Stimulated activated CD8-positive, alpha-beta memory T cell treated with anti-CD3 and anti-CD28 coated beads, Interleukin-7, amount 100 ng/mL, for 48 hours (primary cell): ENCODE measurements at places on chromosomes 1 and 21.

DNA sequence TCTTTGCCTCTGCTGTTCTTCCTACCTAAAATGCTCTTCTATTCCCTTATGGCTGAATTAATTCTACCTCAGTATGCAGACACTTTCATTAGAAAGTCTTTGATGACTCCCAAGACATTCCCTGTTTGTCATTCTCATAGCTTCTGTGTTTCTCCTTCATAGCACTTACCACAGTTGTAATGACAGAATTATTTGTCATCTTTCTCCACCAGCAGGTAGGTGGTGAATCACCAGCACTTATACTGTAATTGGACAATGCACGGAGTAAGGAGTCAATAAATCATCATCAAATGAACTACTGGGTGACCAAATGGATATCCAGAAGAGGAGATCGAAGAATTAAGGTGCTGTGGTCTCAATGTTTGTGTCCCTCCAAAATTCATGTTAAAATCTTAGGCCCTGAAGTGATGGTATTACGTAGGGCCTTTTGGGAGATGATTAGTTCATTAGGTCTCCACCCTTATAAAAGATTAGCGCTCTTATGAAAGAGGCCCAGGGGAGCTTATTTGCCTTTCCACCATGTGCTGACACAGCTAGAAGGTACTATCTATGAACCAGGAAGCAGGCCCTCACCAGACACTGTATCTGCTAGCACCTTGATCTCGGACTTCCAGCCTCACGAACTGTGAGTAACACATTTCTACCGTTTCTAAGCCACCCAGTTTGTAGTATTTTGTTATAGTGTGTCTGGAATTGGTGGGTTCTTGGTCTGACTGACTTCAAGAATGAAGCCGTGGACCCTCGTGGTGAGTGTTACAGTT lies 2.4 kb upstream of the CCT8 start:
- DNase-seq, result no peak

GRCh38 chr21:31278511-31279130 lies 65.4 kb downstream of the TIAM1 start:
- no peak for DNase-seq

- DNase-seq, result no peak
Measured at GRCh38 chr1:150764617-150765101, 919 bp downstream of the CTSS start.

DNA sequence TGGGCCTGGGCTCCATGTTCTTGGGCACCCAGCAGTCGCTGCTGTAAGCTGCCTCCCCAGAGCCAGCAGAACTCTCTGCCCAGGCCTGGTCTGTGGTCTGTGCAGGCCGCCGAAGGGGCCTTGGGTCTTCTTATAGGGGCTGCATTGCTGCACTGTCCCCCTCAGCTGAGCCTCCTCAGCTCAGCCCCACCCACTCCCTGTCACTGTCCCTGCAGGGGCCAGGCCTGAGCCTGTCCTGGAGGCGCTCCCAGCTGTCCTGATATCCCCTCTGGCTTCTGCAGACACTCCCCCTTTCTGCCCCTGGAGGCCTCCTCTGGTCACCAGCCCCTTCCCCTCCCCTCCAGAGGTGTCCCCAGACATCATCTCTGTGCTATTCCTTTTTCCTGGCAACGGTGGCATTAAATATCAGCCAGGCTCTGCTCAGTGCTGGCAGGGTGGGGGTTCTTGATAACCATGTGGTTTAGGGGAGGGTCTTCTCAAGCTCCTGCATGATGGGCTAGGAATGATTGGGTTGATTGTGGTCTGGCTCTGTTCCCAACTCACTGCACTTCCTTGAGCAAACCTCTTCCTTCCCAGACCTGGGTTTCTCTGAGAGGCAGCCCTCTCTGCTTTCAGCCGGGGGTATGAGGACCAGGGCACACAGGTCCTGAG lies 3.7 kb upstream of the FOXO6 start:
- DNase-seq, result no peak

GRCh38 chr1:30948278-30948677 lies 39.7 kb upstream of the SDC3 start:
- no peak for DNase-seq

GRCh38 chr1:218525451-218526197 lies 180.5 kb downstream of the TGFB2 start:
- no peak for DNase-seq

DNA sequence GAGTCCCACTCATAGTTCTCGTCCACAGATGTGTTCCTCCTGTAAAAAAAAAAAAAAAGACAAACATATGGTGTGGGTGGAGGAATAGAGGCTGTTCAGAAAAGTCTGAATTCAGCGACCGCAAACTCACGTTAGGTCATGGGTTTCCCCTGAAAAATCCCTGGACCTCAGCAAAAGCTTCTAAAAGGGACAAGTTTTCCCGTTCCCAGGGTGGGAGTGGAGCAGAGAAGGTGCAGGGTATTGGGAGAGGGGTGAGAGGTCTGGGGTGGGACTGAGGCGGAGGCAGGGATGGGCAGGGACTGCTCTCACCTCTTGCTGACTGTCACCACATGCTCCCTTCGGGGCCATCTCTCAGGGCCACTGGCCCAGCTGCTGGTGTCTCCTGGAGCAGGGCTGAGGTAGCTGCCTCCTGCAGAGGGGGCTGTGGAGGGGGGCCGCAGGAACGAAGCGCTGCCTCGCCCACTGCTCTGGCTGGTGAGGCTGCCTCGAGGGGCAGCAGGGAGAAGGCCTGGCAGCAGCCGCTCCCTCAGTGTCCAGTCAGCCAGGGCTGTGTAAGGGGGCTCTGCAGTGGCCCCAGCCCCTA lies 2.6 kb upstream of the TAGLN2 start:
- no peak for DNase-seq

DNA sequence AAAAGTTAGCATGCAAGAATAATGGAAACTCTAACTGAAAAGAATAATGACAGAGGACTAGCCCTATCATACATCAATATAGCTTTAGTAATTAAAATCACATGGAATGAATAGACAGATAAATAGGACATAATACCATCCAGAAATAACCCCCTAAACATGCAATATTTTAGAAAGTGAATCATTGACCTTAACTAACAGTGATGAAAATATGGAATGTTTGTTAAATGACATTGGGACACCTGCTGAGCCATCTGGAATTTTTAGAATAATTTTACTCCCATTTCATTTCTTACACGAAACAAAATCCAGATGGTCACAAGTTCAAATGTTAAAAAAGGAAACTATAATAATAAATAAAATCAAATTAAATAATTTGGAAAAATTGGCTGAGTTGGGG lies 53.1 kb upstream of the FMO3 start:
- no peak for DNase-seq

GRCh38 chr1:54375712-54376429 lies 30.3 kb downstream of the SSBP3 start:
- no peak for DNase-seq

DNA sequence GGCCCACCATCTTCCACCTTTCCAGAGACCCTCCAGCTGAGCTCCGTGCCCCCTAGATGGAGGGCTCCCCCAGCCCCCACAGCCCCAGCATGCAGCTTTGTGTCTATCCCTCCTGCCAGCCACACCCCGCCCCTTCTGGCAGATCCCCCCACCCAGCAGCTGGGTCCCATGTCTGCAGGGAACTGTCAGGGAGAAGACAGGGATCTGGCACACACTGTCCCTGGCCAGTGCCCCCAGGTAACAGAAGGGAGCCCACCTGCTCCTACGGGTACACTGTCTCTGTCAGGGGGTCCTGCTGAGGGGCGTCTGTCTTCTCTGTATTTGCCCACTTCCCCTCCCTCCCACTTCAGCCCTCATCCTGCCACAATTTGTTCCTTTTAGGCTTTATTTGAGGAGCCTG lies 11.2 kb upstream of the KIF21B start:
- DNase-seq, result no peak

DNA sequence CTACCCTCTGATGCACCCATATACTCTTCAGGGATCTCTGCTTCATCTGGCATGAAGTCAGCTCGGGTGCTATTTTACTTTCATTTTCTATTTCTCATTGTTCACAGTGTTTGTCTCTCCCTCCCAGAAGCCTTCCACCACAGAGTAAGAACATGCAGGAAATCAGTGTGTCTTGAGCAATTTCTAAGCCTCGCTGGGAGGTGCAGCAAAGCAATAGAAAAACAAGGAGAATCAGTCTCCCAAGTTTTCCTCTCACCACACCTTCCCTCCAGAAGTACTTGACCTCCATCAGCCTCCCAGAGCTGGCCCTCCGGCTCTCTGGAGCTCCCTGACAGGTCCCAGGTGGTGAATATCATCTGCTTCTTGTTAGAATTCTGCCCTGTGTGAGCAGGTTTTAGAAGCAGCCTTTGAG lies 594.7 kb upstream of the CAMK1G start:
- DNase-seq, result no peak

GRCh38 chr1:187110351-187110750 lies 281.6 kb downstream of the PLA2G4A start:
- DNase-seq, result no peak

DNA sequence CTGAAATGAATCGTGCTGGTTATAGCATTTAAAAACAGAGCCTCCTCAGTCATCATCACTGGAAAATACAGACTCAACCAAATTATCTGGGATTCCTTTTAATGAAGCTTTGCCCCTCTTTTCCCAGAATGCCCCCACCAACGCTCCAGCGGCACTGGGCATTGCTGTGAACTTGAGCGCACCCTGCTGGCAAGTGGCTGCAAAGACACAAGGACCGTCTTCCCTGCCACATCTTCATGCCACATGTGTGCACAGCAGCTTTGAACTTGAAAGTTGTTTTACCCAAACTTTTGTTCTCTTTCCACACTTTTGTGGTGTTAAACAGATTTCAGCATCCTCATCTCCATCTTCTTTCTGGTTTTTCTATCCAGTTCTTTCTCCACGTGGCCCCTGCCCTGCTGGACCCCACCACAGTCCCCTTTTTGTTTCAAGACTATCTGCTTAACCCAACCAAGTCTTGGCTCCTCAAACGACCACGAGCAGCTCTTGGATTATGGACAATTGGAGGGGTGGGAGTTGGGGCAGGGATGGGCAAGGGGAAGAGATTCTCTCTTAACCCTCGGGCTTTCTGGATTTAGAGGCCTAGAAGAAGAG lies 12.8 kb upstream of the LMX1A start:
- DNase-seq, result no peak

GRCh38 chr1:203368624-203369451 lies 17.9 kb upstream of the FMOD start:
- no peak for DNase-seq

- no peak for DNase-seq
Measured at GRCh38 chr1:203072911-203073310, 12.9 kb downstream of the MYOG start.

DNA sequence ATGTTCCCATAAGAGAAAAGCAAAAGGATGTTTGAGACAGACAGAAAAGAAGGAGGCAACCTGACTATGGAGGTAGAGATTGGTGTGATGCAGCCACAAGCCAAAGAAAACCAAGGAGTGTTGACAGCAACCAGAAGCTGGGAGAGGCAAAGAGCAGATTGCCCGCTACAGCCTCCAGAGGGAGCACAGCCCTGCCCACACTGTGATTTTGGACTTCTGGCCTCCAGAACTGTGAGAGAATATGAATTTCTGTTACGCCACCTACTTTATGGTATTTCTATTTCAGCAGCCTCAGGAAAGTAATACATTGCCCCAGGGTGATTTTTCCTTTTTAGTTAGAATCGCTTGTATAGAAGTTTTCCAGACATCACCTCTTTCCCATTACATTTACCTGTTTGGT lies 28.4 kb downstream of the SLAMF6 start:
- DNase-seq, result no peak

DNA sequence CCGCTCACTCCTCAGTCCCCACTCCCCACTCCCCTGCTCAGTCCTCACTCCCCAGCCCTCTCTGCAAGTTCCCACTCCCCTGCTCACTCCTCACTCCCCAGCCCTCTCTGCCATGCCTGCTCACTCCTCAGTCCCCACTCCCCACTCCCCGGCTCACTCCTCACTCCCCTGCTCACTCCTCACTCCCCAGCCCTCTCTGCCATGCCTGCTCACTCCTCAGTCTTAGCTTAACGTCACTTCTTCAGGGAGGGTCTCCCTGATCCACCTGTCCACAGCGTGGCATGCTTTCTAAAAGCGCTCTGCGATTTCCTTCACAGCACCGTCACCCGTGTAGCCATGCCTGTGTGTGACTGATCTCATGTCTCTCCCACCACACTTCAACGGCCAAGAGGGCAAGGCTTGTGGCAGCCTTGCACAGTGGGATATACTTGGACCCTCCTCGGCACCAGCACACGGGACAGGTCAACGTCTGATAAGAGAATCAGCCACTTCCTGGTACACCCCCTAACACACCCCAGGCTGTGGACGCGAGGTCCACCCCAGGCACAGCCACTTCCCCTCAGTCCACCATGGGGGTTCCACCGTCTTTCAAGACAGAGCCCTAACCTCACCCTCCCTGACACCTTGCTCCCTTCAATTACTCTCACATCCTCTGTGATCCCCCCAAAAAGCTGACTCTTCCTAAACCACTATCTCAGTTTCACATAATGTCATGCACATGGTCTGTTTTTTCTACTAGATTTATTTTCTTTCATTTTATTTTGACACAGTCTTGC lies 14.0 kb downstream of the PRDM15 start:
- no peak for DNase-seq

GRCh38 chr1:203985044-203985443 lies 87.9 kb upstream of the SOX13 start:
- DNase-seq, result no peak

DNA sequence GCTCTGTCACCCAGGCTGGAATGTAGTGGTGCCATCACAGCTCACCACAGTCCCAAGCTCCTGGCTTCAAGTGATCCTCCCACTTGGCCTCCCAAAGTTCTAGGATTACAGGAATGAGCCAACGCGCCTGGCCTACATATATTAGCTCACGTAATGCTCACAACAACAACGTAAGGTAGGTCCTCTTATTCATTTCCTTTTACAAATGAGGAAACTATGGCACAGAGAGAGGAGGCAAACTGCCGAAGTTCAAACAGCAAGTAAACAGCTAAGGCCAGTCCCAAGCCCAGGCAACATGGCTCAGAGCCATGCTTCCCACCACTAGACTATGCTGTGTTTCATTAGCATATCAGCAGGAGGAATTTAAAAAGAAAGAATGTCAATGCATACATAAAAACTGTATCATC lies 284.4 kb downstream of the VAV3 start:
- DNase-seq, result no peak

DNA sequence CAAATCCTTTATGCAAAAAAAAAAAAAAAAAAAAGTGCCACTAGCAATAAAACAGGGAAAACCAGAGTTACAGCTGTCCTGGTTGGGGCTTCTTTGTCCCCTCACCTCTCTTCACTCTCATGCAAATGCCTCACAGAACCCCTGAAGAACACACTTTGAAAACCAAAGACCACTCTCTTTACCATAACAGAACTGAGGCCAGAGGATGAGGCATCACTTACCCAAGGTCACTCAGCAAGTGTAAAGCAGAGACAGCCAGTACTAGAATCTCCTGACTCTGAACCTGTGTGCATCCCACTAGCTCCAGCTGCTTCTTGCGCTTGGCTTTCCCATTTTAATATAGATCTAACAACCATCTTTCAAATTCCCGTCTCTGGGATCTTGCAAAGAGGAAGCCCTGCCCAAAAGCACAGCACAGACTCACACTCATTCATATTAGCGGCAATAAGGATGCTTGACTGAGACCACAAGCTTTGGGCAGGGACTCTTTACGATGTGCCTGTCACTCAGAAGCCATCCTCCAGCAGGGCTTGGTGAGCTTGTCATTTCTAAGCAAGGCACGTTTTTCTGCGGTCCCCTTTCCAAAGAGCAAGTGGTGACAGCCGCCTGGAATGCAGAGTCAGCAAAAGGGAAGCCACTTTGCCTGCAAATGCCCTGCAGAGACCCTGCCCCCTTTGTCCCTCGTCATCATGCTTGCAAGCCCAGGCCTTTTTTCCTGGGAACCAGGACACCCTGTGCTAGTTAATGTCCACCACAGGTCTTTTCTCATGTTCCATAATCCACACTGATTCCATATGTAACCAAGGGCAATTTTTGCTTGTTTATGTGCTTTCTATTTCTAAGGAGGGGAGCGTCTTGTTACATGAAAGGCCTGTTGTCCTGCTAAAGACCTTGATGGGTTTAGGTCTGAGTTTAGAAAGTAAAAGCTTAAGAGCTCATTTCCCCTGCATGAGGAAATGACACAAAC lies 76.5 kb upstream of the NFIA start:
- DNase-seq, result no peak
